ENCODE measurements at places on chromosomes 6 and 20.

DNA sequence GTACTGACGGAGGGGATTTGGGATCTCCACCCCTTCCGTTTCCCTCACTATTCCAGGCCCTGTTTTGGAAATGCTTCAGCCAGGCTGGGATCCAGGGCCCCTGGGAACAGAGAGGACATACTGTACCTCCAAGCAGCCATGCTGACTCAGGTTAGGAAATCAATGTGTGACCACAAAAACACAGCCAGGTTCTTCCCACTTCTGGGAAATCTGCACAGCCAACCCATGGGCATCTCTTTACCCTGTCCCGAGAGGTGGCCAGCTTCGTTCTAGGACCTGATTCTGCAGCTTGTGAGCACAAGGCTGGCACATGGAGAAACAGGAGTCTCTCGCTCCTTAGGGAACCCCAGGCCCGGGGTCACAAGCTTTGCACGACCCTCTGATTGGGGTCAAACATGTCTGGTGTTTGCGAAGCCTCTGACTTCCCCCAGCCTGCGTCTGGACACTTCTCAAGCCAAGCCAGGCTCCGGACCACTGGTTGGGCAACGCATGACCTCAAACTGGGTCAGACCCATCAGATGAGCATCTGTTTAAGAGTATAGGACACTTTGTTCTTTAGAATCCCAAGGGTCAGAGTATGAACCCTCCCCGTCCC is 8.3 kb upstream of the TTPAL start:
- no peak for DNase-seq

DNA sequence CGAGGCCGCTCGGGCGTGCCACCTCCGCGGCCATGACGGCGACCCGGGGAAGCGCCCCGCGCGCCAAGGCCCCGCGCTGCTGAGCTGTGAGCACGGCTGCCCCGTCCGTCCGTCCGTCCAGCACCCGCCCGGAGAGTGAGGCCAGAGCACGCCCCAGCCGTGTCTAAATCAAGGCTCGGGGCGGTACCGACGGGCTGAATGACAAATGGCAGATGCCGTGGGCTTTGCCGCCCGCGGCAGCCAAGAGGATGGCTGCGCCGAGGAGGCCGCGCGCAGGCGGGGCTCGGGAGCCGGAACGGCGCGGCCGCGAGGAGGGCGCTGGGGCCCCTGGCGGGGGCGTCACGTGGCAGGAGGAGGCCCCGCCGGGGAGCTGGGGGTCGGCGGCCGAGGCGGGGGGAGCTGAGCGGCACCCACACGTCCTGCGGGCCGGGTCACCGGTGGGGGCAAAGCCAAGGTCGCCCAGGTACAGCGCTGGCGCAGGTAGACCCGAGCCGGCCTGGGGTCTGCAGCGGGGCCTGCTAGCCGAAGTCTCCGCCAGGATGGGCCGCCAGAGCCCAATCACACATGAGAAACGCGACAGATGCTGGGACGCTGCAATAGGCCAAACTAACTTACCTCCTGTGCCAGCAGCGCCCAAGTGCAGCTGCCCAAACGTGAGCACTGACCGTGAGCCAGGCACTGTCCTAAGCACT is at the start of gene PLAGL1:
PLAGL1 (minus strand) TSS at position 140 of the 692 bp plus-strand sequence. CDS start 60,123 bp downstream, outside the sequence.
- peak; percentile 54 for DNase-seq

DNA sequence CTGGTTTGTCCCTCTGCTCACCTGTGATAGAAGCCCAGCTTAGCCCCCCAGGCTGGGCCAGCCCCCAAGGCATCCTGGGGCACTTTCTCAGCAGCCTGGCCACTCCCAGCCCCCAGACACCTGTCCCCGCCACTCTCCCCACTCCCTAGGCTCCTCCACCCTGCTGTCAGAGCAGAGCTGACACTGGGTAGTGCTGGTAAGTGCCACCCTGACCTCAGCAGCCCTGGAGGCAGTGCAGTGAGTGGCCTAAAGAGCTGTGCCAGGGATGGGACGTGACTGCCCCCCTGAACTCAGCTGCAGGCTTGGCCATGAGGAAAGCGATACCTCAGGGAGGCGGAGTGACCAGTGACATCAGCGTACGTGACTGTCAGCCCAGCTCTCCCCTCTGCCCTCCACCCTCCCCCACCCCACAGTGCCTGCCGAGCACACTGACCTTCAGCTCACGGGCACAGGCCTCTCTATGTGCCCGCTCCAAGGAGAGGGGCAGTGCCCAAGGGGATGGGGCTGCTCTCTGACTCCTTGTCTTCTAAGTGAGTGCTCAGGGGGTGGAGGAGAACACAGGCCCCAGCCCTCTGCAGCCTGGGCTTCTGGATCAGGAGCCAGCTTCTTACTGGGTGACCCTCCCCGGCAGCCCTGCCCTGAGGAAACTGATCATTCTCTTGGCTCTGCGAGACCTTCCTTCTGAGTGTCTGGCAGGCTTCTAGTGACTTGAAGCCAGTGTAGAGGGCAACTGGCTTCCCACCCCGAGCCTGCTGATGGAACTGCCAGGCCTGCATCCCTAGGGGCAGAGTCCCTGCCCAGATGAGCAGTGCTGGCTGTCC is 172.7 kb downstream of the MRPL14 start:
- no peak for DNase-seq

GRCh38 chr6:20702366-20702765 is 168.1 kb downstream of the CDKAL1 start:
- no peak for DNase-seq

DNA sequence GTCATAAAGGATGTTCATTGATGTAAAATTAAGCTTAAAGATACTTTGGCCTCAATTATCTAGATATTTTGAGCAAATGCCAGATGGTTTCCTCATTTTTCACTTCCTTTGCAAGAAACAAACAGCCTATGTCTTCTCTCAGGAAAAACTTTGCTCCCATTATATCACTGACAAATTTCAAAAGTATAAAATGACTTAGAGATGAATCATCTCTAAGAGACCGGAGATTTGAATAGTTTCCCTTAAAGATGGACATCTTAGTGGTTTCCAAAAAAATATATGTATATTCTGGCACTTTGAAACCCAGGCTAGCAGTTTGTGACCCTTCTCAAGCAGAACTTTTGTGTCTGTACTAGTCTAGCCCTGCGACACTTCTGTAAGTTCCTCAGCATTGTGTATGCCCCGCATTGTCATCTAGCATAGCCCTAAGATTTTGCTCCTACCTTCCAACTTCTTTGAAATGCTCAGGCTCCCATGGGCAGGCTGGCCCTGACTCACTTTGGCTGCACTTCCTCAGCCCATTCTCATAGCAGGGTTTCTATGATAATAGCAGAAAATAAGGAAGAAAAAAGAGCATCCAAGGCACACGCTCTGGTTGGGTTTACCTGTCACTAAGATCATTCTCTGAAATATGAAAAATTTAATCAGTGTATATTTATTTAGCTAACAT is 25.7 kb upstream of the POU3F2 start:
- DNase-seq = no peak

GRCh38 chr20:4720977-4721349 is 746 bp upstream of the PRND start:
- no peak for DNase-seq

- no peak for DNase-seq
These were observed 169.8 kb upstream of the PROKR2 start for GRCh38 chr20:5486377-5487054.

- DNase-seq = no peak
These were observed 121.8 kb downstream of the TOX2 start for GRCh38 chr20:44036441-44036840.

GRCh38 chr20:60268491-60268890 is 310.3 kb downstream of the CDH26 start:
- DNase-seq = no peak
